NCI-H187 (cell line): ENCODE measurements at places on chromosomes 2 and 18.

DNA sequence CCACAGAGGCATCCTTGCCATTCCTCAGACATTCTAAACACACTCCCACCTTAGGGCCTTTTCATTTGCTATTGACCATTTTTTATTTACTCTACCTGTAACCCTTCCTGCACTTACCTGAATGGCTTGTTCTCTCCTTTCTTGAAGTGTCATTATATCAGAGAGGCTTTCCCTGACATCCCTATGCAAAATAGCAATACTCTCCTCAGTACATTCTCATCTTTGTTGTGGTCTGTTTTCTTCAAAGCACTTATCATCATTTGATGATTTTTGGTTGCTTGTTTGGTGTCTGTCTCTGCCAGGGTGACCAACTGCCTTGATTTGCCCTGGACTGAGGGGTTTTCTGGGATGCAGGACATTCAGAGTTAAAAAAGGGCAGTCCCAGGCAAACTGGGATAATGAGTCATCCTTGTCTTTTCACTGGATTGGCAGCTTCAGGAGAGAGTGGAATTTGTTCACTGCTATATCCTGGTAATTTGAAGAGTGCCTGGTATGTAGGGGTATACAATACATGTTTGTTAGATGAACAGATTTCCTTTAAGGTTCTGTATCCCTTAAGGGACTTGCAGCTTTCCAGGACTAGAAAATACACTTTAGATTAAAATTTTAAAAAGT lies 102.4 kb downstream of the BABAM2 start:
- no peak for DNase-seq

DNA sequence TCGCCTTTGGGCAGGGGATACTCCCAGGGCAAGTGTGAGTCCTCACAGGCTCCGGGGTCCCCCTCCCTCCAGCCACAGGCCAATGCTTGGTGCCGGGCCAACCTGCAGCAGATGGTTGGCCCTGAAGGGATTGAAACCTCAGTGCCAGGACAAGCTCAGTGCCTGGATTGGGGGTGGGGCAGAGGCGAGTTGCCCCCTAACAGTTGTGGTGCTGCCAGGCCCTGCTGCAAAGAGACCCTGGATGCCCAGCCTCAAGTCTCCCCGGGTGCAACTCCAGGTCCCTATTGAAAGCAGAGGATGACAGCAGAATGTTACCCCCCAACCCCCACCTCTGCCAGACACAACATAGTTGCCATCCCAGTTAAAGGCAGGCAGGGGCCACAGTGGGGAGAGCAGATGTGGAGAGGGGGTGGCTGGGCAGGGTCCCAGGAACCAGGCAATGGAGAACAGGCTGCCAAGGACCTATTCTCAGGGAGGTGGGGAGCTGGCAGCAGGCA lies 9.5 kb upstream of the RNF103 start:
- DNase-seq, result no peak

DNA sequence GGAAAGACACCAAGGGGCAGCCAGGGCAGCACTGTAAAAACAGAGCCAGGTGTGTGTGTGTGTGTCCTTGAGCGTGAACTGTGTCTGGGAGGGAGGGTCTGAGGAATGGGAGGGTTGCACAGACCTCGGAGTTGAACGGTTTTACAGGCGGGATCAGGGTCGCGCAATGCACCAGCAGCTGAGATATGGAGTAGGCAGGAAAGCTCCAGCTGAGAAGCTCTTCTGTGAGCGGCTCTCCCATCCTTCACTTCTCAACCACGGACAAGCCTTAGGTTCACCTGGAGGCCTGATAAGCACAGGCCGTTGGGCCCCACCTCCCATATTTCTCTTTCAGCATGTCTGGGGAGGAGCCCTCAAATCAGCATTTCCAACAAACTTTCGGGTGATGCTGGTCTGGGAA lies 12.1 kb downstream of the SERTAD2 start:
- peak; percentile 57 for DNase-seq

DNA sequence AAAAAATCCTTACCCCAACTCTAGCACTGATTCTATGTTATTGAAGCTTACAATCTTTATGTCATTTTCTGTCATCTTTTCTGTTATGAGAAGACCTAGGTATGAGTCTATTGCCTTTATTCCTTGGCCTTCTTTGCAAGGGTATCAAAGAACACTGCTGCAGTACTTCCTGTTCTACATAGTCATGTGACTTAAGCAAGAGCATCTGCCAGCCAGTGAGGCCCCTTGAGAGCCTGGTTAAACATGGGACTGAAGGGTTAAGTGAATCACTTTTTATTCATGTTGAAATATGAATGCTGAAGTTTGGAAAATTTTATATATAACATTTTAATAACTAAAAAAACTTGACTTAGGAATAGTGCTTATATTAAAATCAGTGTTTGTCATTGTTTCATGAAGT lies 844 bp upstream of the CPS1 start:
- DNase-seq, result no peak

- no peak for DNase-seq
Observed at GRCh38 chr2:42459296-42459695, 34.5 kb downstream of the KCNG3 start.

- no peak for DNase-seq
Observed at GRCh38 chr18:23136326-23137096, 1.2 kb downstream of the CABLES1 start.

- DNase-seq, result no peak
Observed at GRCh38 chr2:56021579-56021978, 98.0 kb upstream of the EFEMP1 start.

DNA sequence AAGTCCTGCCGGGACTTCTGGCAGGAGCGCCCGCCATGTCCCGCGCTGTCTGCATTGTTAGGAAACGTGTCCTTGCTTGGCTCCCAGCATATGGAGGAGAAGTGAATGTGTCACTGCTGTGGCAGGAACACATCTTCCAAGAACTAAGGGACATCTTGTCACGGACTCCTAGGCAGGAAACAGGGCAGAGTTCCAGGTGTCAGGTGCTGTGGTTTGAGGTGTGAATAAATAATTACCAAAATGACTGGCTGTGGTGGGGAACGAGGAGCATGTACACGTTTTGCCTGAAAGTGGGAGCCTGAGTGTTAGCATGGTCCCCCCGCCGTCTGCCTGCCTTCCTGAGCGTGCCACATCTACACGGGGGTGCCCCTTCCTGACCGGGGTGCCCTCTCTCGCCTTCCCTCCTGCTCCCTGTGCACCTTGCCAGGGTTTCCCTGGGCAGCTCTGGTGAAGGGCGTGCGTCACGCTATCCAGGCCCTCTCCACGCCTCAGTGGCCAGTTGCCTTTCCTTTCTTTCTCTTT lies 237.5 kb downstream of the LDLRAD4 start:
- no peak for DNase-seq

- no peak for DNase-seq
Observed at GRCh38 chr2:223860809-223861738, 23.7 kb upstream of the AP1S3 start.
